C1 segment of cervical spinal cord (tissue), 14 donors: ENCODE measurements at places on chromosomes 5 and 9.

GRCh38 chr9:98867103-98867428 is 59.6 kb downstream of the GALNT12 start:
- DNase-seq, result no peak

GRCh38 chr9:109699019-109699418 is 81.0 kb upstream of the PALM2AKAP2 start:
- DNase-seq, result no peak

DNA sequence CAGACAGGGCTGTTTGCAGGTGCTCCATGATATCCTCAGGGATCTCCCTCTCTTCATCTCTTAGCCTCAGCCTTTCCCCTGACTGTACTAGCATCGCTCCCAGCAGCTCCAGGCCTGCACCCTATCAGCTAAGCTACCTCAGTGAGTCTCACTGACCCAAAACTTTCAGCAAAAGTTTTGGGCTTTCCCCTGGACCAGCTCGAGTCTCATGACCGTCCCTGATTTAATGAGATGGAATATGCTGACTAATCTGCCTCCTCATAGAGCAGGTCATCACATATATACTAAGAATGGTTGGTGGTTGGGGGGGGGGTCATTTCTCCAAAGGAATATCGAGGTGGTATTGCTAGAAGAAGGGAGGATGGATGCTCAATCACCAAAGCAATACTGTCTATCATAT is 151.5 kb downstream of the NR3C1 start:
- no peak for DNase-seq

- no peak for DNase-seq
Observed at GRCh38 chr5:171158581-171158980, 150.5 kb upstream of the TLX3 start.

- DNase-seq, result no peak
Observed at GRCh38 chr5:113678924-113679575, 165.6 kb downstream of the YTHDC2 start.

GRCh38 chr9:87853302-87853701 is 29.4 kb upstream of the SPATA31E1 start:
- DNase-seq, result no peak

- no peak for DNase-seq
Observed at GRCh38 chr5:122906768-122907167, 61.4 kb downstream of the SNX24 start.

GRCh38 chr5:3348576-3349535 is 246.8 kb upstream of the IRX1 start:
- no peak for DNase-seq

- DNase-seq, result no peak
Observed at GRCh38 chr9:107942856-107943255, 453.3 kb upstream of the KLF4 start.

DNA sequence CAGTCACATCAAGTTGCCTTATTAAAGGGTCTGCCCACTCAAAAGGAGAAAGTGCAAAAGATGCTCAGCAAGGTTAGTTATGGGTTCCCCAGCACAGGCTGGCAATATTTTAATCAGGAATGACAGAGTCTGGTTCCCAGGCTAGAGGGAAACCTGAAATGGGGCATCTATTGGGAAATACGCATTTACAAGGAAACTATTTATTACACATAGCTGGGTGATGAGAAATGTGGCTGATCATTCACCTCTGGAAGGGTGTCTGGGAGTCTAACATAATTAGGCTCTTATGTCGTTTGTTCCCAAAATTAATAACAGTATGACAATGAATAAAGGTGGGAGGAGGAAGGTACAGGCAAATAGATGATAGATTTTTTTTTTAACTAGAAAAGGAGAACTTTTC is 314.7 kb downstream of the ENC1 start:
- no peak for DNase-seq

- no peak for DNase-seq
Observed at GRCh38 chr9:98900725-98901124, 43.0 kb upstream of the COL15A1 start.

- no peak for DNase-seq
Observed at GRCh38 chr9:121785673-121786542, 134.5 kb downstream of the DAB2IP start.
